ENCODE measurements at places on chromosomes 12 and 14.

- no peak for DNase-seq
Measured at GRCh38 chr12:131347345-131347714, 363.6 kb upstream of the SFSWAP start.

GRCh38 chr14:43145361-43145760 lies 1361.7 kb downstream of the FSCB start:
- peak; percentile 36 for DNase-seq

GRCh38 chr12:111438481-111438880 lies 32.8 kb downstream of the SH2B3 start:
- DNase-seq: no peak

DNA sequence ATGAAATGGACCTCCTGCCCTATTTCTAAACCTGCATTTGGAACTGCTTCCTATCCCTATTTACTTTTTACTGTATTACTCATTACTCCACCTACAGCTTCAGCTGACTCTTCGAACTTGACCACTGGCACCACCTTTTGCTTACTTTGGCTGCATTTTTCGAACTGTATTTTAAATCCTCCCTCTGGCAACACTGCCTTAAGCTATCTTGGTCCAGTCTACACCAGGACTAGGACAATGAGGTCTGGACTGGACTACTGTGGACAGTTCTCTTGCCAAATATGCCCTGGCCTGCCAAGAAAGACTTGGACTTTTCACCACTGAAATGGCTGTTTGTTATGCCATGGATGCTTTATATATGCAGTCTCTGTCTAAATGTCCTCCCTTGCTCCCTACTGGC lies 328.1 kb downstream of the BTG1 start:
- DNase-seq: peak; percentile 49

- DNase-seq: no peak
Measured at GRCh38 chr14:95072310-95072905, 84.9 kb downstream of the DICER1 start.

GRCh38 chr14:50335989-50336824 lies 24.1 kb downstream of the DMAC2L start:
- DNase-seq: no peak

- DNase-seq: no peak
Measured at GRCh38 chr12:83074358-83074894, 387.7 kb downstream of the TMTC2 start.

DNA sequence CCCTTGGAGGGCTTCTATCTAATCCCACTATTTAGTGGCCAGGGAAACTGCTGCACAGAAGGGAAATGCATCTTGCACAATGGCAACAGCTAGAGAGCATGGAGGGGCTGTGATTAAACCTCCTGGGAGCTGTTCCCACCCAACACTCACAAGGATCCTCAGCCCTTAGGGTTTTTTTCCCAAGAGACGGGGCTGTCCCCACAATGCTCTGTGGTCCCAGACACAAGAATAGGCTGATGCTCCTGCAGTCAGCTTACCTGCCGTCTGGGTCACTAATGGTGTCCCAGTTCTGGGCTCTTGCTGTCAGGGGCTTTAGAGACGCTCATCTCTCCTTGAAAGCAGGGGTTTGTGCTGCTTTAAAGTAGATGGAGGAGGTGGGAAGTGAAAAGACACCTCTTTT lies 4.6 kb downstream of the SERPINA1 start:
- no peak for DNase-seq

- DNase-seq: peak; percentile 88
Measured at GRCh38 chr12:50390316-50390741, 6.1 kb downstream of the FAM186A start.

DNA sequence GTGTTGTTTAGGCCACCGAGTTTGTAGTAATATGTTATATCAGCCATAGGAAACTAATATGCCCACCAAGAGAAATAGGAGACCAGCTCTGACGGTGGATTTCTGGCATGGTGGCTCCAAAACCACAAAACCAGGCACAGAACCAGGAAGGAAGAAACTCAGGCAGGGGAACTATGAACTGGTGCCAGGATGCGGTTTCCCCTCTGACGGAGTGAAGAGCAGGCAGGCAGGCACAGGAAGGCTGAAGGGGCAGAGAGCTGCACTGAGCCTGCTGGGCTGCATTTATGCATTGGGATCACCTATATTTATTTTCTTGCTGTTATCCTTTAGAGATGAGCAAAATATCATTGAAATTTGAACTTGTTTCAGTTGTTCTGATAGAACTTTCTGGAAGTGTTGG lies 479.4 kb downstream of the VRK1 start:
- no peak for DNase-seq

DNA sequence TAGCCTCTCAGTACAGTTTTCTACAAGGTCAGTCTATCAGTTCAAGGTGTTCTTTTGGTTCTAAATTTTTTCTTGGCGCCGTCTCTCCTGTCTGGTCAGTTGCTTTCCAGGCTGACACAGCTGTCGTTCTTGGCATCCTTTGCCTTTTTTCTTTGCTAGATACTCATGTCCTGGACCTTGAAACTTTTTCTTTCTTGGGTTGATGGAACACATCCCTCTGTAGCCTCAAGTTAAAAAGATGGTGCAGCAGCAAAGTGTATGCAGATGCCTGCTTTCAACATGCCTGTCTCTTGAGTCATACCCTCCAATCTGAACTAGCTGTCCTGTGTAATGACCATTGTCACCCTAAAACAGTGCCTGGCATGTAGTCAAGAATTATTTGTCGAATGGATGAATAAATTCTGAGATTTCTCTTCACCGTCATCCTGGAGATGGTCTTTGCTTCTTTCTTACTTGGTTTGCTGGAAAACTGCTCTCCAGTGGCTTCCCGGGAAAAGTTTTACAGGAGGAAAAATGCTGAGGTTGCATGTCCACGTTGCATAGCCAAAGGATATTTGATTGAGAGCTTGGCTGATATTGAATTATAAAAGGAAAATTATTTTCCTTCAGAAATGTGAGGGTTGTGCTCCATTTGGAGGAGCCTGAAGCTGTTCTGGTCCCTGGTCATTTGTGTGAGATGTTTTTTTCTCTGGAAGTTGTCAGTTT lies 4.6 kb downstream of the NYNRIN start:
- no peak for DNase-seq

- DNase-seq: no peak
Measured at GRCh38 chr14:32167907-32168306, 33.9 kb upstream of the RNU6-7 start.

- no peak for DNase-seq
Measured at GRCh38 chr14:95609398-95609990, 74.6 kb downstream of the GLRX5 start.

DNA sequence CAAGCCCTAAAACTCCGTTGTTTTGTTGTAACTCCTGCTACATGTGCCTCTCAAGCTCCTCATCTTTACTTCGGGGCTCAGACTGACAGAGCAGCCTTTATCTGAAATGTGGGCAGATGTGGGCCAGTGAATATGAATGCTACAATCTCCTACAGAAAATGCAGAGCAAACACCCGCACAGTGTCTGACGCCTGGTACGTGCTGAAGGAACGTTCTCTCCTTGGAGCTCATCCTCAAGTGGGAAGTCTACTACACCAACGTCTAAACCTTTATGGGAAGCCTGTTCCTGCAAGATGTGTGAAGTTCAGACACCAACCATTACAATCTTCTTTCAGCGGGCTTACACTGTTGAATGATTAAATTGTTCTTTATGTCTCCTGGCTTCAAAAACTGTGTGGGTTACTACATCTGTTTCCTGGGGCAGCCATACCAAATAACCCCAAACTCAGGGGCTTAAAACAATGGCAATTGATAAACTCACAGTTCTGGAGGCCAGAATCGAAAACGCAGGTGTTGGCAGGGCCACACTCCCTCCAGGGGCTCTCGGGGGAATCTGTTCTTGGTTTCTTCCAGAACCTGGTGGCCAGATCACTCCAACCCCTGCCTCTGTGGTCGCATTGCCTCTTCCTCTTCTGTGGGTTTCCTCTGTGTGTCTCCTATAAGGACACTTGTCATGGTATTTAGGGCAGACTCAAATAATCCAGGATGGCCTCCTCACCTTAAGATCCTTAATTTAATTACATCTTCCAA lies 179.7 kb upstream of the PLXNC1 start:
- DNase-seq: no peak

- DNase-seq: no peak
Measured at GRCh38 chr14:98721061-98721460, 550.9 kb downstream of the BCL11B start.

- no peak for DNase-seq
Measured at GRCh38 chr12:41981013-41981412, 163.7 kb downstream of the GXYLT1 start.

- DNase-seq: no peak
Measured at GRCh38 chr14:75537071-75537470, 14.8 kb downstream of the BATF start.

DNA sequence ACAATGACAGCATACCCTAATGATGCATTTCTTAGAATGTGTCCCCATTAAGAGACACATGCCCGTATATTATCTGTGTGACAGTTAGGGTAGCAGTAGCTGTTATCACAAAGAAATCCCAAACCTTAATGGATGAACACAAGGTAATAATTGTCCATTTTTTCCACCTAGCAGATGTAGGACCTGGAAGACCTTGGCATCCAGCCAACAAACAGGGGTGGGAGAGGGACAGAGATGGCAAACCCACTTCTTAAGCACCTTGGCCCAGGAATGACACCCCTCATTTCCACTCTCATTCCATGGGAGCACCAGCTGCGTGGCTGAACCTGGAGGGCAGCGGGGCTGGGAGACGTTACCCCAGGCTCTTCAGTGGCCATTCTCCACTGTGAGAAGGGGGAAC lies 679.0 kb downstream of the AACS start:
- DNase-seq: no peak

- no peak for DNase-seq
Measured at GRCh38 chr12:72035625-72036024, 97.0 kb downstream of the TPH2 start.

- no peak for DNase-seq
Measured at GRCh38 chr12:84165998-84166571, 746.5 kb downstream of the SLC6A15 start.

DNA sequence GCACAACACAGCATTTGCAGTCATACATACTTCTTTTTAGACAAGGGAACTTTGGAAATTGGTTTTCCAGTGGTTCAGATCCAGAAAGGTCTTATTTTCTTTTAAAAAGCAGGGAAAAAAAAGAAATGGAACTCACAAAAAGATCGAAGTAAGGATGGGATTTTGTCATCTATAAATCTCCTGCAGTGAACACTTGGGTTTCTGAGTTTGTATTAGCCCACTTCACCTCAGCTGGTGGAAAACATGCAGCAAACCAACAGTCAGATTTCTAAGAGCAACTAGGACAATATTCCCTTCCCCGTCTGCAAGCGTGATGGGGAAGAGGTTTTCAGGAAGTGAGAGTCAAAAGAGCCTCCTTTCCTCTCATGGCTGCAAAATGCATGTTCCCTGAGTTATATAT lies 4.6 kb downstream of the MYF5 start:
- DNase-seq: no peak

GRCh38 chr14:47949006-47949405 lies 273.6 kb upstream of the MDGA2 start:
- no peak for DNase-seq

DNA sequence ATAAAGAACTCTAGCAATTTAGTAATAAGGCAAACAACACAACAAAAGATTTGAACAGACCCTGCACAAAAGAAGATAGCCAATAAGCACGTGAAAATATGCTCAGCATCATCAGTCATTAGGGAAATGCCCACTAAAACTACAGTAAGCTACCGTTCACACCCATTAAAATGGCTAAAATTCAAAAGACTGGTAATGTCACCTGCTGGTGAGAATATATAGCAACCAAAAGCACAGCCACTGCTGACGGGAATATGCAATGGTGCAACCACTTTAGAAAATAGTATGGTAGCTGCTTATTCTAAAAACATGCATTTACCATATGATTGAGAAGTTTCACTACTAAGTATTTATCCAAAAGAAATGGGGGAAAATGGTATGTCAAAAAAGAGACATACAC lies 74.9 kb downstream of the DPF3 start:
- no peak for DNase-seq

GRCh38 chr12:111825509-111825908 lies 16.5 kb upstream of the MAPKAPK5 start:
- DNase-seq: no peak

- no peak for DNase-seq
Measured at GRCh38 chr14:98198385-98198784, 1073.6 kb downstream of the BCL11B start.

GRCh38 chr14:23153851-23154796 lies 29.3 kb downstream of the SLC7A8 start:
- peak; percentile 89 for DNase-seq

DNA sequence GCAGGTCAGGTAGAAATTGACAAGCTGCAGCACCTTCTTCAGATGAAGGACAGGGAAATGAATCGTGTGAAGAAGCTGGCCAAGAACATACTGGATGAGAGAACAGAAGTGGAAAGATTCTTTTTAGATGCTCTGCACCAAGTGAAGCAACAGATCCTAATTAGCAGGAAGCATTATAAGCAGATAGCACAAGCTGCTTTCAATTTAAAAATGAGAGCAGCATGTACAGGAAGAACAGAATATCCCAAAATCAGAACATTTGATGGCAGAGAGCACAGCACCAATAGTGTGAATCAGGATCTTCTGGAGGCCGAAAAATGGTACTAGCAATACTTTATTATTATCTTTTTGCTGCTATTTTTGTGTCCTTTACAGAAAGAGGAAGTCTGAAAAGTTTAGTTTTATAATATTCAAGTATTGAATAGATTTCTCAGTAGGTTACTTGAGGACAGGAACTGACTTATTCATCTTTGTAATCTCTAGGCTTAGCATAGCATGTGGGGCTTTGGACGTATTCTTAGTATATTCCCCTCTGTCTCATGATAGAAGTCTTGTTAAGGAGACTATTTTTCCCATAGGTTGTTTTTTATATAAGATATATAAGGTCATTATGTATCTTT lies 30.8 kb downstream of the BBOF1 start:
- DNase-seq: peak; percentile 35

- DNase-seq: no peak
Measured at GRCh38 chr14:101925152-101925551, 39.2 kb upstream of the DYNC1H1 start.

- DNase-seq: no peak
Measured at GRCh38 chr14:88542857-88543795, 11.7 kb downstream of the PTPN21 start.

DNA sequence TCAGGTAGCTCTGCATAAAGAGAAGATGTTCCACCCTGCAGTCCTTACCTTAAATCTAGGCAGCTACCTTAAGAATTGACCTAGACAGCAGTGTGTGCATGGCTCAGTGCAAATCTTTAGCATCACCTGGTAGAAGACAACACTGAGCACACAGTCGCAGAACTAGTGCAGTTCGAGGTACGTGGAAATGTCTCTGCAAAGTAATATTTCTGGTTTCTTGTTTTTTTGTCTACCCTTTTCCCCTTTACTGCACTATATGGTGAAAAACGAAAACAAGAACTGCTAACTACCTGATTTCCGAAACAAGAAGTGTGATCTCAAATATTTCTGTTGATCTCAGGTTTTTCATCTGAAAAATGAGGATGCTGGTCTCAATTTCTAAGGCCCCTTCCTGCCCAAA lies 82.5 kb downstream of the ETV6 start:
- DNase-seq: no peak

- DNase-seq: peak; percentile 46
Measured at GRCh38 chr14:80850197-80850814, 91.2 kb downstream of the CEP128 start.

DNA sequence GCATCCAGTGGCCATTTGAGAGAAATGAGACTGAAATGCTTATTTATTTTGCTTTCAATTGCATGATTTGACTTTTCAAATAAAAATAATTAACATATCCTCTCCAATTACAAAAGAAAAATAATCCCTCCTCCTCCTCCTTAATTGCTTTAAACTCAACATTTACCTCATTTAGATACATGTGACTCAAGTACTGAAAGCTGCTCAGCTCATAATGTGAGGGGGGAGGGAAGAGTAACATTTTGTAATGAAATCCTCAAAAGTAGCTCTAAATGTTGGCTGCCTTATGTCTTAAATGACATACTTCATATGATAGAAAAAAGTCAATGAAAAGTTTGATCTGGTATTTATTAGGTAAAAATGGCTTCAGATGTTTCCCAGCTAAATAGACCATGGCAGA lies 29.0 kb downstream of the DACT1 start:
- DNase-seq: no peak

Data from fibroblast of gingiva (primary cell).